RWPE2 (cell line): ENCODE measurements at places on chromosomes 1 and 21.

DNA sequence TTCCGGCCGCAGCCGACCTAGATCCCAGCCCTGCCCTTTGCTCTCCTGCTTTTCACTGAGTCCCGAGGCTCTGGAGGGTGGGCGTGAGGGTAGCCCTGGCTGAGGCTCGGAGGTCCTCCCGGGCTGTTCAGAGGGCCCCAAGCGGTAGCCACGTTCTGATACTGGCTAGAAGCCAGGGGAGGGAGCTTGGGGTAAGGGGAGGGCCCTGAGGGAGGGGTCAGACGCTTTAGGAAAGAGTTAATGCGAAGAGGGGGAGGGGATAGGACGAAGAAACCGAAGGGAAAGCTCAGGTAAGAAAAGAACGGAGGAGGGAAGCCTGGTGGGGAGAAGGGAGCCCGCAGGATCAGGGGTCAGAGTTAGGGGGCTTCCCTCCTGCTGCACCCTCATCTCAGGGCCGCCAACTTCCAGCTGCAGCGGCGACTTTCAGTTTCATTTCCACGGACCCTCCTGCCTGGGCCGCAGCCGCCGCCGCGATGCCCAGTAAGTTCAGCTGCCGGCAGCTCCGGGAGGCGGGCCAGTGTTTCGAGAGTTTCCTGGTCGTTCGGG lies at the start of gene MOV10:
MOV10 (plus strand) TSS at position 220 of the 546 bp plus-strand sequence; CDS start at position 474, 254 bp downstream.
- no peaks in the 10 kb centered on the region for H3K27me3 ChIP-seq
- H3K4me1 ChIP-seq, result peaks cover 6% of the 10 kb centered on the region
- peak within 1 kb of the TSS; percentile 58 for H3K4me3 ChIP-seq

- peaks cover 28% of the 10 kb centered on the region for H3K4me1 ChIP-seq
- H3K27ac ChIP-seq, result peak overlapping the region; percentile 100
- no peak overlapping the region for H3K4me3 ChIP-seq
- H3K27me3 ChIP-seq, result no peaks in the 10 kb centered on the region
- no peak for DNase-seq
Observed at GRCh38 chr1:17227358-17227915, 21.5 kb upstream of the PADI3 start.

DNA sequence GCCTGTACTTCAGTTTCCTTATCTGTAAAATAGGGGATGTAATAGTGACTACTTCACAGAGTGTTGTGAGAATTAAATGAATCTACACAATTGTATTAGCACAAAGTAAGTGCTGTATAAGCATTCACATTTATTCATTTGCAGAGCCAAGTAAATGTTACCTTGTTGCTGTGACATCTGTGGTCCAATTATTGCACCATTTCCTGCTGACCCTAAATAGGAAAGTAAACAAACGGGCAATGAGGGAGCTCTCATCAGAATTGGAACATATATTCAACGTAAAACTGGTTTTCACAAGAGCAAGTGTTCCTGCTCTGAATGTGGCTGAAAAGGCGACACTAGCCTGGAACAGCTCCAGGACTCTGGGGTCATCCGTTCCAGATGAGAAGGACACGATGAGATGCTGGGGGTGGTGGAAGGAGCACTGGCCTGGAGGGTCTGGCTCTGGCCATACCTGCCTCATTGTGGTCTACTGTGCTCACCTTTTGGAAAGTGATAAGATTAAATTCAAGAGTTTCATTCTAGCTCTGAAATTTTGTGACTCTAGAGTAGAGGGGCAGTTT lies 34.5 kb downstream of the PROX1 start:
- H3K4me3 ChIP-seq, result no peak overlapping the region
- DNase-seq, result no peak
- no peaks in the 10 kb centered on the region for H3K4me1 ChIP-seq
- no peaks in the 10 kb centered on the region for H3K27me3 ChIP-seq
- H3K36me3 ChIP-seq, result no peaks in the 10 kb centered on the region

DNA sequence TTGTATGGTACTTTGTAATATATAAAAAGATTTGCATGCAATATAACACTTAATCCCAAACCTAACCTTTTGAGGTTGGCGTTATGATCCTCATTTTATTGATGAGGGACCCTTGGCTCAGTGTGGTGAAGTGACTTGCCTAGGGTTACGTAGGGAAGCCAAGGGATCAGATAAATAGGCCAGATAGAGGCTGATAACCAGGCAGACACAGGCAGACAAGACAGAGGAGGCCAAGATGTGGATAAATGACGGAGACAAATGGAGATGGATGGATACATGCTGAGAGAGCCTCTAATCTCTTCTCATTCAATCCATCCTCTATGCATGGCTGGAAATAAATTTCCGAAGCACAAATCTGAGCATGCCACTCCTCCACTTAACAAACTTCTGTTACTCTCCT lies 136.9 kb upstream of the SPATA6 start:
- no peak for DNase-seq
- H3K27me3 ChIP-seq, result no peaks in the 10 kb centered on the region
- H3K27ac ChIP-seq, result no peak overlapping the region
- no peaks in the 10 kb centered on the region for H3K4me1 ChIP-seq

DNA sequence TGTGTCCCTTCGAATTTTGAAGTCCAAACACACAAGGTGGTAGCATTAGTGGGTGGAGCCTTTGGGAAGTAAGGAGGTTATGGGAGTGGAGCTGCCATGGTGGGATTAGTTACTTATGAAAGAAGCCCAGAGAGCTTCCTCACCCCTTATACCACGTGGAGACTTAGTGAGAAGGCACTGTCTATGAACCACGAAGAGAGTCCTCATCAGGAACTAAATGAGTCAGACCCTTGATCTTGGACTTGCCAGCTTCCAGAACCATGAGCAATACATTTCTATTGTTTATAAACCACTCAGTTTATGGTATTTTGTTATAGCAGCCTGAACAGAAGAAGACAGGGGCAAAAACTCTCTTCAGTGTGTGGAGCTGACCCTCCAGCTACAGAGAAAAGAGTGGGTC lies 259.3 kb upstream of the AJAP1 start:
- H3K4me1 ChIP-seq, result no peaks in the 10 kb centered on the region
- H3K4me3 ChIP-seq, result no peak overlapping the region
- no peaks in the 10 kb centered on the region for H3K36me3 ChIP-seq

- no peak for DNase-seq
- H3K4me3 ChIP-seq, result no peak overlapping the region
- H3K27me3 ChIP-seq, result no peaks in the 10 kb centered on the region
Observed at GRCh38 chr1:234776876-234777855, 167.2 kb upstream of the IRF2BP2 start.

GRCh38 chr1:38303843-38304242 lies 257.2 kb upstream of the POU3F1 start:
- H3K27ac ChIP-seq, result no peak overlapping the region
- H3K4me1 ChIP-seq, result no peaks in the 10 kb centered on the region
- H3K36me3 ChIP-seq, result no peaks in the 10 kb centered on the region
- no peak for DNase-seq

- no peak overlapping the region for H3K27ac ChIP-seq
- peaks cover 3% of the 10 kb centered on the region for H3K4me1 ChIP-seq
- DNase-seq, result no peak
- H3K36me3 ChIP-seq, result peaks cover 11% of the 10 kb centered on the region; the same call in 1 of the 2 replicates
- no peaks in the 10 kb centered on the region for H3K27me3 ChIP-seq
- H3K4me3 ChIP-seq, result no peak overlapping the region
Observed at GRCh38 chr1:75725861-75726361, 1.4 kb downstream of the ACADM start.
